Activated effector memory CD4-positive, alpha-beta T cell treated with anti-CD3 and anti-CD28 coated beads, Interleukin-2, amount 50 U/mL, for 16 hours (primary cell): ENCODE measurements at places on chromosomes 2 and 18.
A peak's percentile ranks its signal among the peaks of the same experiment; 100 is the strongest.

DNA sequence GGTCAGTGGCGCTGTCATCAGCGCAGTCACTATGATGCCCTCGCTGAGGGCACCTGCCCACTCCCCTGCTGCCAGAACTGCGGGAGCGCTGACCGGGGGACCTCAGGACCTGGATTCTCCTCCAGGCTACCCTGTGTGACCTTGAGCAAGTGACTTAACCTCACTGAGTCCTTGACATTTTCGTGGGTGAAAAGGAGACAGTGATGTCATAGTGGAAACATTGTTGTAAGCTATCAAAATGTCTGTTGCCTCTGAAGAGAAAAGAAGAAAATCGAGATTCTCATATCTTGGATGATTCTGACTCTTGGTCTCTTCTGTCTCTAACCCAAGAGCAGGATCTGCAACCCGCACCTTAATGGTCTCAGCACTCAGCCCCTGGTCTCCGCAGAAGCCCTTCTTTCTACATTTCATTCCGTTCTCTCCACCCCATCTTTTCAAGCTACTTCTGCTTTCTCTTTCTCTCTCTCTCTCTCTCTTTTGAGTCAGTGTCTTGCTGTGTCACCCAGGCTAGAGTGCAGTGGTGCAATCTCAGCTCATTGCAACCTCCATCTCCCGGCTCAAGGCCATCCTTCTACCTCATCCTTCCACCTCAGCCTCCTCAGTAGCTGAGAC lies 978 bp upstream of the TUBA4A start:
- peak; percentile 73 for DNase-seq

- no peak for DNase-seq
These were observed 339.4 kb downstream of the CMPK2 start for GRCh38 chr2:6526093-6526824.

DNA sequence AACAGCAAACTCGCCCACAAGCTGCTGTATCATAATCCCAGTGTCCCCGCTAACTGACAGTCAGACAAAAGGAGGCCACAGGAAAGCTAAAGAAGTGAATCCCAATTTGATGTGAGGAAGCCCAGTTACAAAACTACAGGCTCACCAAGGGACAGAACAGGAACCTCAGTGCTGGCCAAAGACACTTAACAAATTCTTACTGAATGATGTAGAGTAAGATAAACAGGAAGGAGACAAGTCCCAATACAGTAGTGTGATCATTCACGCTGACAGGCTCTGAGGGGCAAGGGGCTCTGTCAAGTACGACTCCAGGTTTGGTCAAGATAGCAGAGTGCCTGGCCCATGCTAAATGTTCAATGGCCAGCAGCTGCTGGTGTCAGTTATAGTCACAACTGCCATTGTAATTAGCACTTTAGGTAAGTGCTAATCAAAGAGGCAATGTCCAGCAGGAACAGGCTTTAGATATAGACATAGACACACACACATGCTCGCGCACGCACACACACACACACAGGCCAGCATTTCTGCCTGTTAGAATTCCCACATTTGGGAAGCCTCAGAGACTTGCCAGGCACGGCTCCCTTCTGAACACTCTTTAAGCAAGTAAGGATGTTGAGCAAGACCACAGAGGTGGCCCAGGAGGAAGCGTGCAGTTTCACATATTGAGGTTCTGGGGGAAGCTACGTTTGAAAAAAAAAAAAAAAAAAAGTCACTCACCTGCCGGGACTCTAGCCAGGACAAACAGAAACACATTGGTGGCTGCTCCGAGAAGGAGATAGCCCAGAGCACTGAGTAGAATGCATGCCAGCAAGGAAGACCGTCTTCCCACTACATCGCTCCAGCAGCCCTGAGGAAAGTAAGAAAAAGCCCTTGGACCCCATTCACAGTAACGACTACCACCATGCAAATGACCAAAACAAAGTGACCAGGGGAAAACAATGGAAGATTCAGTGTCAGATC lies 35.4 kb upstream of the TMEM182 start:
- no peak for DNase-seq

- DNase-seq: no peak
These were observed 38.4 kb downstream of the PELI1 start for GRCh38 chr2:64105670-64106461.

DNA sequence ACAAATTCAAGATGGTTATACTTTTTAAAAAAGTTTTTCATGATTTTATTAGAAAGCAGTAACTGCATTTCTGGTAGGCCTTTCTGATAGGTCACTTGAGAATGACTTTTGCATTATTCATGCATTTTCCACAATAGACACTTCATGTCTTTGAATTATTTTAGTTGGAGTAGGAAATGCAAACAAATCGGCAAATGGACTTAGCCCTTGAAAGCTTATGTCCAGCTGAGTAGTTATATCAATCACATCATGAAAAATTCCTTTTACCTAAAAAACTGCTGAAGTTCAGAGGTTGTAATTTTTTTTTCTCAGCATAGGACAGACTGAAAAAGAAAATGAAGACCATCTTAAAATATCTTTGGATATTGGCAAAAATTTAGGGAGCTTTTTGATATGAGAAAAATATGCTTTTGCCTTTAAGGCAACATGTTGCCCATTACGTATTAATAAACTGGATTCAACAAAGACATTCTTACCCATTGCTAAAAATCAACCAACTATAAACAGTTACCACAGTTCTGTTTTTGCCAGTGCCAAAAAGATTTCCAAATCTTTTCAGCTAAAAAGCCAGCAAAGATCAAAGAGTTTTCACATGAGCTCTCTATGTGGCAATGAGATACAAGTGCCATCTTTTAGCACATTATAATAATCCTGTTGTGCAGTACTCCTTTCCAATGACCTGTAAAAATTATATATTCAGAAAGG lies 45.5 kb upstream of the FRZB start:
- no peak for DNase-seq

DNA sequence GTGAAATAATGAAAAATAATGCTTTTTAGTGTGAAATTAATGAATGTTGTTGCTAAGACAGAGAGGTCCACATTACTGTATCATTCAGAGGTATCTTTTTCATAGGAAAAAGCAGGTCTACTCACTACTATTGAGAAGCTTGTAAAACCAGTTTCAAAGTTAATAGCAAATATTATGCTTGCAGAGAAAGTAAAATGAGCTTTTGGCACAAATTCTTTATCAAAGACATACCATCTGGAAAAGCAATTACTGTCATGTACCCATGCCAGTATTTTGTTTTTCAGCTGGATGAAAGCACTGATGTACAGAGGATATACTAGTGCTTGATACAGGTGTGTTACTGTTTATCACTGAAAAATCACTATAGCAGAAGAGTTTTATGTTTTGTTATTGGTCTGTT lies 77.5 kb downstream of the NCOA1 start:
- DNase-seq: no peak

DNA sequence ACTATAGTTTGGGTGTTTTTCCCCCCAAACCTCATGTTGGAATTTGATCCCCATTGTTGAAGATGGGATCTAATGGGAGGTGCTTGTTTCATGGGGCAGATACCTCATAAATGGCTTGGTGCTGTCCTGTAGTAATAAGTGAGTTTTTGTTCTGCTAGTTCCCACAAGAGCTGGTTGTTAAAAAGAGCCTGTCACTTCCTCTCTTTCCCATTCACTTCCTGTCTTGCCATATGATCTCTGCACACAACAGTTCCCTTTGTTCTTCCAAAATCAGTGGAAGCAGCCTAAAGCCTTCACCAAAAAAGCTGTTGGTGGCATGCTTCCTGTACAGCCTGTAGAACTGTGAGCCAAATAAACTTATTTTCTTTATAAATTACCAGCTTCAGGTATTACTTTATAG lies 768.2 kb upstream of the VRK2 start:
- DNase-seq: no peak

DNA sequence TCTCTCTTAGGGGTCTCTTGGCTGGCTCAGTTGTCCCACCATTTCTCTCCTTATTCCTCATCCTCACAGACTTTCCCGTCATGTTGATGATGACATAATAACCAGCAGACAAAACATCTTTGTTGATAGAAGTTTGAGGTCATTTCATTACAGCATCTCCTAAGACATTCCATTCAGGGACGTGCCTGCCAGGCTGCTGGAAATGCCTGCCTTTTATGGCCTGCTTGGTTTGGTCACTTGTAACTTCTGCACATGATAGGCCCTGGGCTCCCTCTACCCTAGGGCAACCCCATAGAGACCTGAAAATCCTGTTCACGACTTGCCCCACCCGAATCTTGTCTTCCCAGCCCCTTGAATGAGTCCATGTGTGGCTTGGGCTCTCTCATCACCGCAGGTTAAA lies 81.7 kb downstream of the SDC1 start:
- DNase-seq: no peak

- no peak for DNase-seq
These were observed 5.0 kb downstream of the ZNF397 start for GRCh38 chr18:35245719-35246317.

- no peak for DNase-seq
These were observed 12.0 kb upstream of the TACR1 start for GRCh38 chr2:75211266-75211770.

GRCh38 chr2:144452169-144452988 lies 67.5 kb downstream of the ZEB2 start:
- DNase-seq: no peak

DNA sequence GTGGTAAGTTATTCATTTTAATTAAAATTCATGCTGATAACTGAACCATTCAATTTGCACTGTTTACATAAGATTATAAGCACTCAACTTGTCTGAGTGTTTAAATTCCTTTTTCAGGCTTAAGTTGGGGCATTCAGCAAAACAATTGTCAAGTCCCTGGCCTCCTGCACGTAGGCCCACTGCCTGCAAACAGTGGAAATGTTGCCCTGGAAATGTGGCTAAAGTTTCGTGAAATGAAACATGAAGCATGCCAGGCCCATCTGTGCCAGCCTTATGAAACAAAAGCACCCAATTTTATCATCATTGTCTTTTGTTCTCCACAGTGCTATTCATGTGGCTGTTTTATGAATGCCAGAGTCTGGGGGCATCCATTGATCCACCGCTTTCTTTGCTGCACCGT lies 163.7 kb downstream of the PTGR3 start:
- DNase-seq: no peak

DNA sequence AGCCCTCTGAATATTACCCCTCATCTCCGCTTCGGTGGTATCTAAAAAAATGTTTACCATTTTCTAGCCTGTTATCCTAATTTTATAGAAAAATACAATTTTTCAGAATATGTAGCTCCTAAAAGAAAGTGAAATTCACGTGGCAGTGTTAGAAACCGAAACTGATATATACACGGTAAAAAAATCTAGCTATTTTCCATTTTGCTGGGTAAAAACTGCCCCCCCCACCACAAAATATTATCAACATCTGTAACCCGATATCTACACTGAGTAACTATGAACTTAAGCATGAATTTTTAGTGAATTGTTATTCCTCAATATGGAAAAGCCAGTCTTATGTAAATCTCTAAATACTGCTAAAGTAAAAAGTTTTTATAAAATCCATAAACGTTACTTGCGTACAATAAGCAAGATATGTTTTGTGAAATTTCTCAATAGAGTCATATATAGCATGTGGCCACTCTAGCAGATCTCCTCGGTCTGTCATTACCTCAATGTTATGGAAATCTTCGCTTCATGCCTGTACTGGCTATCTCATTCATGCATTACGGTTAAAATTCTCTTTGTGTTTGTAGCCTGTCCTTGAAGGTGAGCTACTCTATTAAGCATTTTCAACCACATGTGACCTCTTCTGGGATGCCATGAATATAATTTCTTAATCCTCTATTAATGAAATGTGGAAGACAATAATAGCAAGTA lies 524.2 kb downstream of the TRIB2 start:
- no peak for DNase-seq

DNA sequence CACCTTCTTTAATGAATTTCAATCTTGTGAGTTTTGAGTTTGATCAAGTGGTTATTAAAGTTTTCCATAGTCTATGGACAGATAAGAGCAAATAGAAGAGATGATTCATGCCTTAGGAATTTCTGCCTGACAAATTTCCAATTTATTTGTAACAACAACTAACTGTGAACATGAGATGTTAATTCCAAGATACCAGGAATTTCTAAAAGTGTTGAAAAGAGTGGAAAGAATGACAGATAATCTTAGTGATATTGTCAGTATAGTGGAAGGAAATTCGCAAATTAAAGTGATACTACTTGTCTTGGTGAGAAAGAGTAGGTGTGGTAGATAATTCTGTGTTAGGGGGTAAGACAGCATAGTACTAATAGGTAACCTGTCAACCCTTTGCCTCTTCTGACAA lies 82.4 kb downstream of the AGPS start:
- DNase-seq: no peak

- no peak for DNase-seq
These were observed 88.2 kb upstream of the RAPGEF4 start for GRCh38 chr2:172647439-172647838.

GRCh38 chr18:58612315-58613055 lies 16.4 kb downstream of the ALPK2 start:
- no peak for DNase-seq

- DNase-seq: no peak
These were observed 135.9 kb downstream of the ABCA12 start for GRCh38 chr2:215002500-215002899.

DNA sequence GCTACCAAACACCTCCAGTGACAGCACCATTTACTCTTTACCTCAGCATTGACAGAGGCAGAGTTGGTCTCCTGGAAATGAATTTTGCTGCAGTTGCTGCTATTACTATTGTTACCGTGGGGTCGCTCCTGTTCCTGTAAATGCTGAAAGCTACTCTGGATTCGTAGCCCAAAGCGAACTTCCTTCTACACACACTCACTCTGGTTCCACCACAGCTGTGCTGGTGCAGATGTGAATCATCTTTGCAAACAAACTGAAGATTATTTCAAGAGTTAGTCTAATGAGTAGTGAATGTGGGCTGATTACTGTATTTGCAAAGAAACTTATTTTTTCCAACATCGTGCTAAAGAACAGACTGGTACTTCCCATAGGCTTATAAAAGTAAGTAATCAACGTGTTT lies 304.0 kb downstream of the LPIN1 start:
- no peak for DNase-seq

DNA sequence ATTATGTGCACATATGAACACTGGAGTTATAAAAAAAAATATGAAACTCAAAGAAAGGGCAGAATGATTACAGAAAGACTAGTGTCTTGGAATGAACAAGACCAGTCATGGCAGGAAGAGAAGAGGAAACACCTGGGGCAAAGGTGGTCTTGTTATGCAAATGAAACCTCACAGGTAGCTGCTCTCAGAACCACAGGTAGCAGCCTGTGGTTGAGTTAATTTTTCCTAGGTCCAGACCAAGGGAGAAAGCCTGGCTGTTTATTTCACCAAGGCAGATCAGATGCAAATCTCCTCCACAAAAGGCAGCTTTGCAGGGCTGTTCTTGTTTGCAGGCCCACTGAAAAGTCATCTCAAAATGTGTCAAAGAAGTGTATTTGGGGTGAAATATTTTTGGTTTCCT lies 785.8 kb downstream of the RNF144A start:
- DNase-seq: no peak
